ENCODE measurements at places on chromosomes 3 and 15.

- no peak for DNase-seq
These were observed 810 bp upstream of the THRB start for GRCh38 chr3:24495326-24495994.

DNA sequence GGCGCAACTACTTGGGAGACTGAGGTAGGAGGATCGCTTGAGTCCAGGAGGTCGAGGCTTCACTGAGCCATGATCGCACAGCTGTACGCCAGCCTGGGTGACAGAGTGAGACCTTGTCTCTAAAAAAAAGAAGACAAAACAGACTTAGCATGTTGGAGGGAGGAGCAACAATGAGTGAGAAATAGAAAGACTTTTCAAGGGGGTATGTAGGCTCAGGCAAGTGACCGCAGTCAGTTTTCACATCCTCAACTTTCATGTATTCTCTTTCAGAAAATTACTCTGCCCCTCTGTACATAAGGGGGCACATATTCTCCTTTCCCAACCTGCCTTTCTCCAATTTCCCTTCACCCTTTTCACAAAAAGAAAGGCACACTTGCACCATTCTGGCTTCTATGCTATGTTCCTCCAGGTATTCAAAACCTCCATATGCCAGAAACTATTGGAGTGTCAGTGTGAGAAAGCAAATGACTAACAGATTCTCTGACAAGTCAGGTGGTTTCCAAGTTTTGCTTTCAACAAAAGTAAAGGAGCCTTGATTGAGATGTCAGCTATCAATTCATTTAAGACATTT lies 7.6 kb downstream of the NSUN3 start:
- no peak for DNase-seq

GRCh38 chr3:22608093-22608492 lies 595.0 kb upstream of the UBE2E2 start:
- DNase-seq: no peak

GRCh38 chr15:62380011-62380410 lies 214.9 kb upstream of the C2CD4B start:
- no peak for DNase-seq

DNA sequence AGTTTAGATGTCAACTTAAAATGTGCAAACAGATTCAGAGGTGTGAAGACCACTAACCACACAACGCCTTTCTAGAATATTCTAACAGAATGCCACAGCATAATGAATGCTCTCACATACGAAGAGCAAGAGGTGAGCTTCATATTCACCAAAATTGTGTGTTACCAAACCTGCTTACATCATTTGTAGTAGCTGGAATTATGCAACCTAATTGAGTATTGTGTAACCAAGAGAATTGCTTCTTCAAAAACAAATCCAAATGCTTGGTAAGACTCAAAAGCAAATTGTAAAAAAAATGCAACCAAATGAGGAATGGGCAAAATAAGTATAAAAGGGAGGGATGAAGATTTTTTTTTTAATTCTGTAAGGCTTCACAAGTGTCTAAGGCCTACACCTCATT lies 160.7 kb downstream of the TAFA4 start:
- no peak for DNase-seq

- no peak for DNase-seq
These were observed 6.1 kb downstream of the CD96 start for GRCh38 chr3:111548092-111548491.

DNA sequence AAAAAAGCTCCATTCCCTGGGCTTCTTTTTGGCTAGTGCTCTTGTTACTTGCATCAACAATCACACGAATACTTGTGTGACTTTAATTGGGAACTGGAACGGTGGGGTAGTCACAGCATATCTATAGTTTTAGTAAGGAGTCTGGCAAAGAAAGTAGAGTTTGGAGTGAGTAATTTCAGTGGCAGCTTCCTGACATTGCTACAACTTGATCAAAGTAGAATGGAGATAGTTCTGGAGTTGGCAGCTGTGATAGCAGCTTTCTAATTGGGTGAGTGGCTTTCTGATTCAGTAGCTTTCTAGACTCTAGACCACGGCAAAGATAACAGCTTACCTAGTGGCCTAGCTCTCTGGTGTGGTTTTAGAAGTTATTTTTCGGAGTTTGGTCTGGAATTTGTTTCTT lies 475.0 kb downstream of the TUSC7 start:
- no peak for DNase-seq
